A172 (cell line): ENCODE measurements at places on chromosomes 16 and 17. TPM values are rescaled to one million over a fixed set of nuclear protein-coding genes. Genes with fewer than 3 reads are reported as not detected.

The TM4SF5 gene
- not detected in 2 replicates for total RNA-seq

The PPY gene
- total RNA-seq, result not detected in 2 replicates

- DNase-seq, result no peak
Observed at GRCh38 chr17:63445571-63445953, 544 bp downstream of the CYB561 start.

GRCh38 chr17:27218719-27219488 is 75.0 kb upstream of the WSB1 start:
- DNase-seq, result no peak

The MGAT5B gene
- 11.7 and 16.7 TPM in 2 replicates for total RNA-seq
